Activated CD4-positive, alpha-beta T cell treated with anti-CD3 and anti-CD28 coated beads, Interleukin-2, amount 50 U/mL, for 24 hours (primary cell): ENCODE measurements at places on chromosomes 7 and 10.

DNA sequence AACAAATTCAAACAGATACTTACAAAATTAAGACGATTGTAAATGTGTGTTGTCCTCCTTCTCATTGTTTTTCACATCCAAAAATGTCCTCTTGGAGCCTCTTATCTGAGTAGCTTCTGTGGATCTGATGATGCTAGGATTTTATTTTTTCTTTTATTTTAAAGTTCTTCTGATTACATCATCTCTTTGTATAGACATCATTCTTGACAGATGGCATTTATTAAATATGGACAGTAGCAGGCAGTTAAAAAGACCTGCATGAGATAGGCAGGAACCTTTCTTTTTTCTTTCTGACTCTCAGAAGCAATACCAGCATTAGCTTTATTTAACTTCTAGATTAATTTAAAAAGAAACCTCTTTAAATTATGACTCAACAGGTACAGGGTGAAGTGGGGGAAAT is at the start of gene RPA3:
RPA3 (minus strand) TSS at position 116 of the 400 bp plus-strand sequence. CDS start 78,189 bp downstream, outside the sequence.
- DNase-seq: no peak

DNA sequence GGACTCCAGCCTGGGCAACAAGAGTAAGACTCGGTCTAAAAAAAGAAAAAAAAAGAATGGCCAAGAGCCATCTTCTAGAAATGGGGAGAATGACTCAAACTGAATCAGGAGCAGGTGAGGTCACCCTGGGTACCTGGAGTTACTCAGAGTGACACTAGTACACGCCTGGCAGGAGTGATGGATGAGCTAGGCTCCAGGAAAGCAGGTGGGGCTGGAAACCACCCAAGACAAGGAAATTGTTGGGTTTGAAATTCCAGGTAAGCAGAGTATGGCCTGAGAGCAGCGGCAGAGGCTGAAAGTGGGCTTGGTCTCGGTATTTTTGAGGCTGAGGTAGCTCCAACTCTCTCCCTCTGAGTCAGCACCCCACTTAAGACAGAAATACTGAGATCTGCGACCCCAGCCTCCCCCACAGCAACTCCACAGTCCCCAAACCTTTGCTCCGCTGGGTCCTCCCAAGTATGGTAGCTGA is 18.5 kb downstream of the DDIT4 start:
- DNase-seq: no peak

DNA sequence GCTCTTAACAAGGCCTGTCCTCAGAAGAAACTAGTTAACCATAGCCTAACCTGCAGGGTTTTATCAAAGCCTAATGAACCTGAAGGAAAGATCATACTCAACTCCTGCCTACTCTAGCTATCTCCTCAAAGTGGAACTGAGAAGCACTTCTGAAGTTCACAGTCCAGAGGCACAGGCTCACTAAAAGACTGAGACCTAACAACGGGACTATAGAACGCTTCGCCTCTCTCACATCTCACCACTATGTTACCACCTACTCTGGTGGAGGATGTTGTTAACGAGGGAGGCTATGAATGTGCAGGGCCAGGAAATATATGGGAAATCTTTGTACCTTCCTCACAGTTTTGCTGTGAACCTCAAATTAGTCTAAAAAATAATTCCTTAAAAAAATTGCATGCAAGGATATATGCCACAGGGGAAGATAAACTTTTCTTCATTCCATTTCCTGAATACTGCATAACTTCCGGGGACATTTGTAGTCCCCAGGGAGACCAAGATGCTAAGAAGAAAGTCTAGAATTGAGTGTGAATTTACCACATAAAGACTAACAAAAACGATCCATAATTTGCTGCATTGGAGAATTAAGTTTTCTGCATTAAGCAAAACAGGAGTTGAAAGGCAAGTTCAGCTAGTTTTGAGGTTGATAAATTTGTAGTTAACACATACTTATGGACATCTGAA is 21.6 kb downstream of the LIPJ start:
- DNase-seq: no peak

DNA sequence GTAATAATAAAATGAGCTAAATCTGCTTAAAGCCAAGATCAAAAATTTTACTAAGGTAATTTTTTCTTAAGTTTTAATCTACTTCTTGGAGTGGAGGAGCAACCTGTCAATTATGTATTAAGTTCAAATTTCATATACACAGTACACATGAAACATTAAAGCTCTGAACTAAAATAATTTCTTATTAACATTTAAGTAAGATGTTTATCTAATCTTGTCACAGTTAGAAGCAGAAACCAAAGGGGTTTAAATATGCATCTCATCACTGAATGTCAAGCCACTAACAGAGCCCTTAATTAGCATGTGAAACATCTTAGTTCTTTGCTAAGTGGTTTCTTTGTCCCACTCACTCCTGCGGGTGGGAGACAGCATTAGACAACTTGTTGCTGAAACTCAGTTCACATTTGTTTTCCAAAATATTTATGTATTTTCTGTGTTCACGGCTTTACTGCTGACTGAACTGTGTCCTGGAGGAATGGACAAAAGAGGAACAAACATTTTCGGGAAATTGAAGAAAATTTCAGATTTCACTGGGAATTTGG is 130.9 kb upstream of the MBL2 start:
- no peak for DNase-seq

GRCh38 chr10:70914316-70914864 is 26.0 kb upstream of the PCBD1 start:
- no peak for DNase-seq

DNA sequence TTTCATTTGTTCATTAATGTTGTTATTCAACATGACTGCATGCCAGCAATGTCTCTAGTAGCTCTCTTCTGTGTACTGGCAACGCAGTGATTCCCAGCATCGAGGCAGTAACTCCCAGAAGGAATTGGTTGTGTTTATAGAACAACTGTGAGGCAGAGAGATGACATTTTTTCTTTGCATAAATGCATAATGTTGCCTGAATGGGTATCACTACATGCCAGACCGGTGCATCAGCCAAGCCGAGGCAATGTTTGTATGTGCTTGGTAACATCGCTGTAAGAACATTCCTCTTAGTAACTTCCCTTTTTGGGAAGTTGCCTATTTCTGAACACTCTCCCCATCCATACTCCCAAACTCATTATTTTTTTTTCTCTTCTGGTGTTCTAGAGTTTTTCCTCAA is 182.9 kb downstream of the HTR7 start:
- DNase-seq: no peak

DNA sequence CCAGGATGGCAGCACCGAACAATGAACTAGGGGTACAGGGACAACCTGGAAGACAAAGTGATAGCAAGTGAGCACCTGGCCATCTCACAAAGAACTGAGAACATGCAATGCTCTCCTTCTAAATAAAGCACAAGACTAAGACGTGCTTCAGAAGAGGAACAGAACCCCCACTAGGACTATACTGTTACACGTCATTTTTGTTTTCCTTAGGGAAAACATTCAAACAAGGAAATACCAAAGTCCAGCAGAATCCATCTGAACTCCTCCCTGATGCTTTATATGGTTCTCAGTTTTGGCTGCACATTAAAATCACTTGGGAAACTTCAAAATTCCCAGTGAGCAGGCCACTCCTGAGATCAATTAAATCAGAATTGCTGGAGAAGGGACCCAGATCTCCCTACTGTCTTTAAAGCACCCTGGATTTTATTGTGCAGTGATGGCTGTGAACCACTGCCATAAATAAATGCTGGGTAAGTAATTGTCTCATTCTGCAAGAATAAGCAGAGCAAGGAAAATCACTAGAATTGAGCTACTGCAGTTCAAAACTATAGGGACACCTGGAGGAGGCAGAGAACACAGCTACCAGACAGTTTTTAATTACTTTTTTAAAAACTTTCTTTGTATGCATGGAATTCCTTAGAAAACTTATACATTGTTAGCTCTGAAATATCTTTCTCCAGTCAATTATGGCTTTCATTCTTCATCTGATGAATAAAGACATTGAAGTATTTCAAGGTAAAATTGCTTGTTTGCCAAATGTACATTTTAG is 866.5 kb upstream of the GHITM start:
- DNase-seq: no peak

- no peak for DNase-seq
Measured at GRCh38 chr10:14384915-14385314, 54.2 kb upstream of the FRMD4A start.

DNA sequence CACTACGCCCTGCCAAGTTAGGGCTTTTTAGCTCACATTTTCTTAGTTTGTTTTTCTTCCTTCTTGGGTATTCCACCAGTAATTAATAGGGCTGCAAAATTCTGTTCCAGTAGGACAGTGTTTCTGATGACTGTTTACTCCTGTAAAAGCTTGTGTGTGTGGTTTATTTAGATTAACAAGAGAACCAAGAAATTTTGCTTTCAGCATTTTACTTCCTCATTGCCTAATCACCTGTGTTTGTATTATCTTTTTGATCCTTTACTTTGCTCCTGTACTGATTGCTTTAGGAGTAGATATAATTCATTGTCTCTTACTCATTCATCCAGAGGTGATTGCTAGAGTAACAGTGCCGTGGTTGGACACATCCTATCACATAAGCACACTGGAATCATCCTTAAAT is 27.7 kb downstream of the TDRD1 start:
- no peak for DNase-seq

DNA sequence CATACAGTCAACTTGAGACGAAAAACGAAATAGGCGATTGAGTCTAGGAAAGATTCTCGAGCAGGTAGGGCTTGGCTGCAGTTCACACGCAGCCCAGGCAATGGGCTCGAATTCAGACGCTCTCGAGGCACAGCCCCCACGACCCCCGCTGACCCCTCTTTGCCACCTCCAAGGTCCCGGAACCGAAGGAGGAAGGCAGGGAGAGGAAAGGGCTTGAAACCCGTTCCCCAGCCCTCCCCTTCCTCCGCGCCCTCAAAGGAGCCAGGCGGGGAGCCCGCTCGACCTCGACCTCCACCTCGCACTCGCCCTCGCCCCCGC is 441 bp downstream of the CCDC186 start:
- DNase-seq: no peak

DNA sequence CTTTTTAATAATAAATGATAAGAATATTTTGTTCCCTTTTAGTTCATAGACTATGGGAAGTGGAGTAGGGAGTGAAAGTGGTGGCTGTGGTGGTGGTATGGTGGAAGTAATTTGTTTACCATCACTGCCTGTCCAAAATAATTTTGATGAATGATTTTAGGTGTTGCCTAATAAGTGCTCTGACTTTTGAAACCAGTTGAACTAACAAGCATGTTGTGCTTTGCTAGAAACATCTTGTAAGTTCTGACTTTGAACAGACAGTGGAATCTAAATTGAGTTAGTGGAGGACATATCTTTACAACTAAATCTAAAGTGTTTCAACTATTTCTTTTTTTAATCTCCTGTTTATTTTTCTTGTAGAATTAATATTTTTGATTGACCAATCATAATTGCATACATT is 49.7 kb downstream of the ZEB1 start:
- DNase-seq: no peak

- DNase-seq: no peak
Measured at GRCh38 chr10:43693602-43694001, 44.9 kb upstream of the ZNF32 start.

DNA sequence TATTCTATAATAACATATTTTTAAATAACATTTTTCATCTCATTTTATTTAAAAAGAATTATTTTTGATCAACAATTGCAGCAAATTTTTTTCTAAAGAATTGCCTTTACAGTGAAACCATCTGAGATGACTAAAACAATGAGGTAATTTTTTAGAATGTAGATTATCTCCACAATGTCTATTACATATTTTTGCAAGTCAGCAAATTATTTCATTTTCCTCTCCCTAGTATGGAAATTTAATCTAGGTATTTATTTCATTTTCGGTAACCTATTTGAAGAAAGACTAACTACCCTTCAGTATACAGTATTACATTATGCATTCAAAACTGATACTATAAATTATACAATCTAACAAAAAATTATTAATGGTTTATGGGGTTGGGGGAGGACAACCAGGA is 213.2 kb upstream of the SP4 start:
- no peak for DNase-seq

- no peak for DNase-seq
Measured at GRCh38 chr7:30765408-30765807, 5.8 kb upstream of the MINDY4 start.

GRCh38 chr7:158023157-158023556 is 564.5 kb downstream of the PTPRN2 start:
- DNase-seq: no peak

GRCh38 chr10:122341141-122341810 is 33.2 kb upstream of the PLEKHA1 start:
- DNase-seq: no peak

DNA sequence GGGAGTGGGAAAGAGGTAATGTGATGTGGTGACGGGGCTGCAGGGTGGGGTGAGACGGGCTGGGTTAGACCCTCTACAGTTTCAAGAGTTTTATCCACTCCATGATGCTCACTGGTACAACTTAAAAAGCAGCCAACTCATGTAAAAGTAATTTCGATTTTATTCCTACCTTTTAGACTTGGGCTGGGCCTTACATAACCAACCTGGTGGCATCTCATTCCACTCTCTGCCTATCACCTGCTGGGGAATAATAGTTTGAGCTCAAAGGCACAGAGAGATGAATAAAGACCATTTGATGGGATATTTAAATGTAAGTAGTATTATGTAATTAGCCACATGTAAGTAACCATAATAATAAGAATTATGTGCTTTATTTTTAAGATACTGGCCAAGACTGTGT is 366.0 kb upstream of the RNF32 start:
- no peak for DNase-seq

- DNase-seq: no peak
Measured at GRCh38 chr7:99514050-99514449, 9.6 kb downstream of the ZKSCAN5 start.

DNA sequence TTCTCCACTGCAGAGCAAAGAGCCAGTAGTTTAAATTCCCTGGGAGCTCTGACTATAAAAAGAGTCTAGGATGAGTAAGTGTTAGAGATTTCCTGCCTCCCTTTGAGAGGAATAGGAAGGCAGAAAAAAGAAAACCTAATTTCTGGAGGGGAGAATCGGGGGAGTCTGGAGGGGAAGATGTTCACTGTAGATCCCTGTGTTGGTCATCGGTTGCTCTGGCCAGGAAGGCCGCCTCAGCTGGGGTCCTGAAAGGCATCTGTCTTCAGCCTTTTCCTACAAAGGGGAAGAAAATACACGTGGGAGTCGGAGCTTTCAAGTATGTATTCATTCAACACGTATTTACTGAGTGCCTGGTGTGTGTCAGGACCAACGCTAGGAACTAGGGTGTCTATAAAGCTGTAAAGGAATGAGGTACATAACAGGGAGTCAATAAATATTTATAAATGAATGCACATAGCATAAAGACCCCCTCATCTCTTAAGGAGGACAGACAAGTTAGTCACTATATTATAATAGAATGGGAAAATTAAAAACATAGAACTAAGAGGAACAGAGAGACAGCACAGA is 101.1 kb downstream of the ICA1 start:
- no peak for DNase-seq

DNA sequence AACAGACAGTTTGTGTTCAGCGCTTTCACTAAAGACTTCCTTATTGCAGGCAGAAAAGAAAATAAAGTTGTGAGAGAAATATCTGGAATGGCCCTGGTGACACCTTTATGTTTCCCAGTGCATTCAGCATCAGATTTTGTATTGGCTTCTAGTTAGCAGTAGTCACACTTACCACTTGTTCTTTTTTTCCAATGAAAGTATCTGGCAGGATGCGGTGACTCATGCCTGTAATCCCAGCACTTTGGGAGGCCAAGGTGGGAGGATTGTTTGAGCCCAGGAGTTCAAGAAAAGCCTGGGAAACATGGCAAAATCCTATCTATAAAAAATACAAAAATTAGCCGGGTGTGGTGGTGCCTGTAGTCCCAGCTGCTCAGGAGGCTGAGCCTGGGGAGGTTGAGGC is 649.6 kb downstream of the LRMDA start:
- no peak for DNase-seq

GRCh38 chr10:48194830-48195229 is 79.7 kb downstream of the FRMPD2 start:
- no peak for DNase-seq

- no peak for DNase-seq
Measured at GRCh38 chr10:43026039-43026973, 50.6 kb upstream of the RET start.
